ENCODE measurements at places on chromosomes 2 and 18. TPM values are rescaled to one million over a fixed set of nuclear protein-coding genes. Genes with fewer than 3 reads are reported as not detected.
A peak's percentile ranks its signal among the peaks of the same experiment; 100 is the strongest.

DNA sequence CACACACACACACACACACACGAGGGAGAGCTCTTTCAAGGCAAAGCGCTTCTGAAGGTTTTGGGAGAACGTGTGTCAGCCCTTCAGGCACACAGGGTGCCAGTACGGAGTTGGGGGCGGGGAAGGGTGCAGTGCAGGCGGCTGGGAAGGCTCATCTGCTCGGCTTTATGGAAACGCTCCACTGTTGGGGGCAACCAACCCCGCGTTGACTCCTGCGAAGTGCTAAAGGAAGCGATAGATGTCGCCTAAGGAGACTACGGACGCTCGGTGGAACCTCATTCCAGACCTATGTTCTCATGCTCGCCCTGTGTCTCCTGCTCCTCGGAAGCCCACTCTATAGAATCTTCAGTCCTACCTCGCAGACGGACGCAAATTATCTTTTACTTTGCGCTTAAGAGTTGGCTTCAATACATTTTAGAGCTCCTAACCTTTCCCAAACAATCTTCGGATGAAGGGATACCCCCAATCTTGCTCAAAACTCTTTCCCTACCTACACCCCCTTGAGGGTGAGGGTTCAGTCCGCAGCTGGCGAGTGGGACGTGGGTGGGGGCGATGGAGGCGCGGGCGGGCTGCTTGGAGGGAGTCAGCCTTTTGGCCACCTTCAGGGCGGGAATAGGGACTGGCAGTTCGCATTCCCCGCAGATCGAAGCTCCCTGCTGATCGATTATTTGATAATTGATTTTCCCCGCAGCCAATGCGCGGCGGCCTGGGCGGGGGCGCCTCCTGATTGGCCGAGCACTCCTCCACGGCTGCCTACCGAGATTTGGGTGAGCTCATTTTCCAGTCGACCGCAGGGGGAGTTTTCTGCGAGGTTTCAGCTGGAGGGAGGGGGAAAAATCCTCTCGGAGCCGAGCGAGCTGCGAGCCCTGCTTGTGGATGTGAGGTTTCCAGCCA, 1.9 kb upstream of the MEIS1 start:
- ATAC-seq, result peak; percentile 82

DNA sequence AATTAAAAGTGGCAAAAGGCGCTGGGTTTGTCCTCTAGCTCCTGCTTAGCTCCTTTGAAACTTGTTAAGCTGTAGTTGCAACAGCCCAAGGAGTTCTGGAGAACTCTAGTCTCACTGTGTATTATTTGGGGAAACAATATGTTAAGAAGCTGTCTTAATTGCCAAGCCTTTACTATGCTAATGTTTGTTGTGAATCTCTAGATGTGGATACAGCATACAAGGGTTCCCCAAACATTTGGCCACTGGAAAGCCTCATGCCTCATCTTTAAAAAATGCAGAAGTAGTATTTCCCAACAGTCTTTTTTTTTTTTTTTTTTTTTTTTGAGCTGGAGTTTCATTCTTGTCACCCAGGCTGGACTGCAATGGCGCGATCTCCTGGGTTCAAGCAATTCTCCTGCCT, 236.7 kb downstream of the PRKCE start:
- peak; percentile 28 for ATAC-seq

DNA sequence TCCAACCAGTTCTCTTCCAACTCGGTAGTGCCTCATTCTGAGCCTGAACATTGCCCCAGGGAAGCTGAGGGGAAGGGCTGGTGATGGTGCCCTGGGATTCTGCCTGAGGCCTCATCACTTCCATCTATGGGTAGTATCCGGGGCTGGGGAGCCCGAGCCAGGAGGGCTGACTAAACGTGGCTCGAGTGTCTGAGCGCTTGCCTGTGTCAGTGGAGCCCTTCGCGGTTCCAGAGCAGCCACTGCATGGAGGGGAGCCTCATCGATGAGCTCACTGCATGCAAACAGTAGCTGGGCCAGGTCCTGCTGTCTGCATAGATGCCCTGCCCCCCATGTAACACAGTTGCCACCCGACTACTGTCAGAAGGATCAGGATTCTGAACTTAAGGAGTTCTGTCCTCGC, 129.3 kb downstream of the GLI2 start:
- no peak for ATAC-seq

DNA sequence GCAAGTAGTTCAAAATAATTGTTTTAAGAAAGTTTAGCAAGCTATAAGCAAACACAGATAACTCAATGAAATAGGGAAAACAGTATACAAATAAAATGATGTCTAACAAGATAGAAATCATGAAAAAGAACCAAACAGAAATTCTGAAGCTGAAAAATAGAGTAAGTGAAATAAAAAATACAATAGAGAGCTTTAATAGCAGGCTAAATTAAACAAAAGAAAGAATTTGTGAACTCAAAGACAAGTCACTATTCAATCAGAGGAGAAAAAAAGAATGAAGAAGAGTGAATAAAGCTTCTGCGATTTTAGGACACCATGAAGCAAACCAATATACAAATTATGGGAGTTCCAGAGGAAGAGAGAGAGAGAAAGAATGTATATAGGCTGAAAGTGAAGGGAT, 576.8 kb downstream of the STK39 start:
- ATAC-seq, result no peak

GRCh38 chr18:45201029-45201428, 414.2 kb upstream of the SLC14A2 start:
- ATAC-seq, result no peak

DNA sequence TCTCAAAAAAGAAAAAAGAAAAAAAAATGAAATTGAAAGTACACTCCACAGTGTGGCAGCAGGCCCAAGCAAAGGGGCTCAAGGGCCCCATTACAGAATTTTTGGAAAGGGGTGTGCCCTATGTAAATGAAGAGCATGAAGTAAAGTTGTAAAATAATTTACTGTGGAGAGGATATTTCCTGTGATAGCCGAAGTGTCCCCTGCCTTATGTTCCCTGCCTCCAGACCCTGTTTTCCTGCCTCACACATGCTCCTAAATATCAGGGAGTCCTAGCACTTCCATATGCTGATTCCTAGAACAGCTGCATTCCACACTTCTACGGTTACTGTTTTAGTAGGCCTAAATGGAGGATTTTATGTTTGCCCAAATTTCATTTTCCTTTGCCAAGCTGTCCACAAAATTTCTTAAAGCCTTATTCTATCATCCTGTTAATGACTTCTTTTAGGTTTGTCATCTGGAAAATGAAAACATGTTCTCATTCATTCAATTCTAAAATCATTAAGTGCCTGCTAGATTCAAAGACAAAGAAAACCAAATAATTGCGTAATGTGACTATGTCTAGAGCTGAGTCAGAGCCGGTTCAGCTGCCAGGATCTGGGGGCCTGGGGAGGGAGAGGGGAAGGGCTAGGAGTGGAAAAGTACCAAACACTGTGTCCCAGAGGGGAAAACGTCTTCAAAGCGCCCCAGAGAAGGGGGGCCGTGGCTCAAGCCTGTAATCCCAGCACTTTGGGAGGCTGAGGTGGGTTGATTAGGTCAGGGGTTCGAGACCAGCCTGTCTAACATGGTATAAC, 25.9 kb upstream of the IMPA2 start:
- ATAC-seq, result peak; percentile 62

DNA sequence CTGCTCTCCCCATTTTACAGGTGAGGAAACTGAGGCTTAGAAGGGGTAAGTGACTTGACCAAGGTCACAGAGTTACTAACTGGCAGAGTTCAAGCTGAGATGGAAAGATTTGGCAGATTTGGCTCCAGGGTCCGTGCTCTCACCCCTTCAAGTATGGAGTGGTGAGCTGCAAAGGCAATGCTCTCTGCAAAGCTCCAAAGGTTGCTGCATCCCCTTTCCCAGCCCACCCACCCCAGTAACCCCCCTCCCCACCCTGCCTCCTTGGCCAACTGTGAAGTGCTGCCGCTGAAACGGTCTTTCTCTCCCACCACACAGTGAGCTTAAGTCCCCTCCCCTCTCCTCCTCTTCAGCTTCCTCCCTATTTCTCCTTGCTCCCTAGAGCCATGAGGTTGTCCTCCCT, 152.8 kb downstream of the CAPN13 start:
- no peak for ATAC-seq

DNA sequence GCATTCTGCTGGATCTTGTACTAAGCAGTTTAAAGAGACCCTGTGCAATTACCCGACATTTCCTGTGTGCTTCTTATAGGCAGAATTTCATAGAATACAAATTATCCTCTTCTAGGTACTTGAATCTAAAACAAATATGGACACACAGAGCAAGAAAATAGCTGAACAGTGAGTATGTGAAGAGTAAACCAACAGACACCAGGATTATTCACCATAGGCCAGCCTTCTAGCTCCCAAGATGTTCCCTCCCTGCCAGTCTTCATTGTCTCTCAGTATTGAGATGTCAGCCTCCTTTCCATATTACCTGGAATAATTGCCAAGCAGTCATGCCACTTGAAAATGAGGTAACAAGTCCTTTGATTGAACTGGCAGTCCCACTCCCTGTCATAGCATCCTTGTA, 187.1 kb downstream of the PTPRM start:
- ATAC-seq, result no peak

GRCh38 chr2:118442996-118443553, 354.8 kb downstream of the INSIG2 start:
- no peak for ATAC-seq

GRCh38 chr2:54479424-54479823, 23.3 kb downstream of the SPTBN1 start:
- ATAC-seq, result peak; percentile 70

The NEU2 gene
- total RNA-seq, result not detected

The KCNIP3 gene
- 41.4 TPM for total RNA-seq

The WDFY1 gene
- 49.7 TPM for total RNA-seq

The TLK1 gene
- 32.2 TPM for total RNA-seq

The REEP1 gene
- 75.7 TPM for total RNA-seq
